Natural killer cell (primary cell): ENCODE measurements at places on chromosomes 13 and 19. TPM values are rescaled to one million over a fixed set of nuclear protein-coding genes. Genes with fewer than 3 reads are reported as not detected.
A peak's percentile ranks its signal among the peaks of the same experiment; 100 is the strongest.

- DNase-seq, result no peak
Measured at GRCh38 chr13:44921931-44922758, 67.1 kb downstream of the NUFIP1 start.

DNA sequence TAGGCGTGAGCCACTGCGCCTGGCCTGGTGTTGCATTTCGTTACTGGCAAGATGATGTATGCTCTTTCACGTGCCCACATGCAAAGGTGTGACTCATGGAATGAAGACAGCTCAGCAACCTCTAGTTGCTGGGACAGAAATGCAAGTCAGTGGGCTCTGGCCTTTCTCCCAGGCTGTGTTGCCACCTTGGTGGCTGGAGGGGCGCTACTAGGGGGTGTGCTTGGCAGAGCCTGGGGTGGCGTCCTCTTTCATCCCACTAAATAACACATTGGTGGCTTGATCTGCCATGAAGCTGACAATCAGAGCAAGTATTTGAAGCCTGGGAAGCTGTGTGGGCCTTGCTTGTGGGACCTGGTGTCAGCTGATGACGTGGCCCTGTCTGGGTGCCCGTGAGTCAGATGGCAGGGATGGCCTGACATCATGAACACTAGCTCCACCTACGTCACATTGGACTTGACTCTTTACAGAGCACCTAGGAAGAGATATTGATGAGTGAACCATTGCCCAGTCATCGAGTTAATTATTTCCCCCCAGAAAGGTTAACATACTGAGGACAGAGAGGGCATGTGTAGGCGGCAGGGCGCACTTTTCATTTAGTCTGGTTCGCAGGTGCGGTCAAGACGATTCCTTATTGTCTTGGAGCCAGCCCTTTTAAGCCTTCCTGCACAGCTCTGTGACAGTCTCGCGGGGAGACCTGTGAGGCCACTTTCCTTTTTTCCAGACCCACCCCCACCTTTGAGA lies 154.2 kb downstream of the TM9SF2 start:
- DNase-seq, result peak; percentile 34

DNA sequence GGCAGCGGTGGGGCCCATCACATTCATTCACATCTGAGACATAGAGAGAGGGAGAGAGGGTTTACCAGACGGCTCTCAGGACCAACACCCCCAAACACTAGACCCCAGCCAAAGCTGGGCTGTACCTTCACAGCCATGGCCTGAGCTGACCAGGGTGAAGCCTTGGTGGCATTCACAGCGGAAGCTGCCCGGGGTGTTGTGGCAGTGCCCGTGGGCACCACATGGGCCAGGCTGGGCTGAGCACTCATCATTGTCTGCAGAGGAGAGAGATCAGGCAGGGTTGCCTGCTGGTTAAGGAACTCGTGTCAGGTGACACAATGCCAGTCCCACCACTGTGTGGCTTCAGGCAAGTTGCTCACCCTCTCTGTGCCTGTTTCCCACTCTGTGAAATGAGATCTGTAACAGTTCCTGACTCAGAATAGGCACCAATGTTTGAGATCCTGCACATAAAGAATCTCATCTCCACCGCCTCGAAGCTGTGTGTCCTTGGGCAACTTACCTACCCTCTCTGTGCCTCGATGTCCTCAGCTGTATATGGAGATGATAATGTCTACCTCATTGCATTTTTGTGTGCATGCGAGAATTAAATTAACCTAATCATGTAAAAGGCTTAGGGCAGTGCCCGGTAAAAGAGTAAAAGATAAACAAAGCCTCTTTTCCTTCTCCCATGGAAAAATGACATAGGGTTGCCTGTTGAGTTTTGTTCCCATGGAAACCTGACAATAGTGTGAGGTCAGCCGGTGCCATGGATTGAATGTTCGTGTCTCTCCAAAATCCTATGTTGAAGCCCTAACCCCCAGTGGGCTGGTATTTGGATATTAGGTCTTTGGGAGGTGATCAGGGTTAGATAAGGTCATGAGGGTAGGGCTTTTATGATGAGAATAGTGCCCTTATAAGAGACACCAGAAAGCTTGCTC lies 22.9 kb downstream of the CCL25 start:
- DNase-seq, result no peak

GRCh38 chr13:41250993-41251392 lies 12.4 kb downstream of the MTRF1 start:
- DNase-seq, result no peak

The CYP4F11 gene
- not detected for total RNA-seq

The GDF15 gene
- total RNA-seq, result 0.85 TPM
